CD4-positive, alpha-beta T cell (primary cell): ENCODE measurements at places on chromosomes 3 and 15. TPM values are rescaled to one million over a fixed set of nuclear protein-coding genes. Genes with fewer than 3 reads are reported as not detected.

The FANCD2OS gene
- not detected for total RNA-seq

- DNase-seq: no peak
Measured at GRCh38 chr15:90876046-90876445, 7.7 kb downstream of the FURIN start.

DNA sequence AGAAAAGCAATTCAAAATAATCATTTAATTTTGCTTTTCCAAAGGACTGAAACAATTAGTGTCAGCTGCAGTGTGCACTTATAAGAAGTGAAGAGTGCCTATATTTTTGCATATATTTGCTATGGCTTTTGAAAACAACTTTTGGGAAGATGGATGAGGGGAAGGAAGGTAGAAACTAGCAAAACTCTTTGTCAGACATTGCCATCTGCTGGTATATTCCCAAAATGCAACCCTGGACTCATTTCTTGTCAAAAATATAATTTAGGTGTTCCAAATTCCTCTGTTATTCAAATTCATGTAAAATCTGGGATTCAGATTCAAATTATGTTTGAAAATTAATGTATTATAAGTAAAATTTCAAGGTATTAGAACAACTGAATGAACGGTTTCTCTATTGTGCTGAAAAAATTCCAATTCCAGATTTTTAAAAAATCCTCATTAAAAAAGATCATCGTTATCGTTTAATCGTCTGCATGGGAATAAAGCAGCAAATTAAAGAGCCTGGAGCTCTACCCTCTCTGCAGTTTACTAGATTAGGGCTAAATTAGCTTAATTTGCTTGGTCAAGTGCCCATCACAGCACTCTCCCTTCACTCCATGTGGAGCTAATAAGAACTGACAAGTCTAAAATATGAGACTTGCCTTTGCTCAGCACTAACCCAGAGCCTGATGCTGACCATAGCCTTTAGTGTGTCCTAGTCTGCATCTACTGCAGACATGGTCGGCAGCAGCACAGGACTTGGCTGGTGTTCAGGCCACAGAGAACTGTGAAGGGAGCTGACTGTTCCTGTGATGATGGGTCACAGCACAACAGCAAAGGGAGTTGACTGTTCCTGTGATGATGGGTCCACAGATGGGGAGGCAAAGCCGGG lies 67.9 kb upstream of the MITF start:
- peak; percentile 11 for DNase-seq

DNA sequence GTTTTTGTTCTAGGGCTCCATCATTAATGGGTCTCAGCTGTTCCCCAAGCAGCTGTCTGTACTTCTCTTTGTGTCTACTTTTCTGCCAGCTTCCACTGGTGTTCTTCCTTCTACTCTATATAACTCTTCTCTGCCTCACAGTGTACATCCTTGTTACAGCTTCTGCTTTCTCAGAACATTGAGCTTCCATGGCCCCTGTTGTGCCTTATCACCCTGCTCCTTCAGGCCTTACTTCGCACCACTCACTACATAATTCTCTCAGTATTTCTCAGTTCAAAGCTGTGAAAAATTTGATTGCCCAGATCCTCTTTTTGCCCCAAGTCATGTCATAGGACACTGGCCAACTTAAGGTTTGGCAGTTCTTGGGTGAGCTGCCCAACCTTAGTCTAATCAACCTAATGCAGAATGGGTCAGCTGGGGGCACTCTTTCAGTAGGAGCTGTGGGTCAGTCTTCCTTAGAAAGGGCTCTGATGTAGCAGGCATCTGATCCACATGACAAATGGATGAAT lies 28.9 kb downstream of the CSTA start:
- DNase-seq: no peak

The TRPM1 gene
- not detected for total RNA-seq

The PP2D1 gene
- total RNA-seq: not detected

DNA sequence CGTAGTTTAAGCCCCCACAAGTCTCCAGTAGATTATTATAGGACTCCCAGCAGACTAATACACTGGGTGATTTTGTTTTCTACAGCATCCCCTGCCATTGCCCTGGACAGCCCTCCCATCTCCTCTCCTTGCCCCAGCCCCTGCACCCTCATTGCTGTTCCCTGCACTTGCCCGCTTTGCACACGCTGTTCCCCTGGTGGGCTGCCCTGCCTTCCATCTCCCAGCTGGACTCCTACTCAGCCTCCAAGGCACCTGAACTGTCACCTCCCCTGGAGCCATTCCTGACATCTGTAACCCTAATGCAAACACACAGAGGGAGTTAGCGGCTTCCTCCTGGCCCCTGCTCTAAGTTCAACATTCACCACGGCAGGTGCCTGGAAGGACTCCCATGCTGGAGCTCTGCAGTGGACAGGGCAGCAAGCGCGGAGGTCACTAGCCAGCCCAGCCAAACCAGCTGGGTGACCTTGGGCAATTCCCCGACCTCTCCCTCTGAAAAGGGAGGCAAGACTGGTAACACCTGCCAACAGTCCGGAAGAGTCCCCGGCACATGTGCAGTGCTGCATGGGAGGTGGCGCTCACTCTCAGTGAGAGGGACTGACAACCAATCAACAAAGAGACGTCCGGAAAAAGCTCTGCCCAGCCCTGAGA lies 38.8 kb upstream of the IQSEC1 start:
- DNase-seq: no peak

The PCOLCE2 gene
- total RNA-seq: not detected

GRCh38 chr3:140972833-140973232 lies 31.2 kb downstream of the SLC25A36 start:
- no peak for DNase-seq

DNA sequence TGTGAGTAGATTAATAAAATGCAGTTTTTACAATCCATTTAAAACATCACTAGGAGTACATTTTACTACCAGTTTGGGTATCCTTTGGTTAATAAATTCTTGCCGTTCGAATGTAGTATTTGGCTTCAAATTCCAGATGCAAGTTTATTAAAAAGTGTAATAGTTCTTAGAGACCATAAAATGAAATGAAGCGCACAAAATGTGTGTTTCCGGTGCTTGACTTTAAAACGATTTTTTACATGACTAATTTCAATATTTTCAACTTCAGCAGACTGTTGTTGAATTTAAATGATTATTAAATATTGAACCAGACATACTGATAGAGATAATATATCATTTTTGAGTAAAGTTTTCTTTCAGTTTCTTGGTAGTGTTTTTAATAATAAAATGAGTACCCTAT lies 138.4 kb upstream of the NAALADL2 start:
- DNase-seq: no peak

DNA sequence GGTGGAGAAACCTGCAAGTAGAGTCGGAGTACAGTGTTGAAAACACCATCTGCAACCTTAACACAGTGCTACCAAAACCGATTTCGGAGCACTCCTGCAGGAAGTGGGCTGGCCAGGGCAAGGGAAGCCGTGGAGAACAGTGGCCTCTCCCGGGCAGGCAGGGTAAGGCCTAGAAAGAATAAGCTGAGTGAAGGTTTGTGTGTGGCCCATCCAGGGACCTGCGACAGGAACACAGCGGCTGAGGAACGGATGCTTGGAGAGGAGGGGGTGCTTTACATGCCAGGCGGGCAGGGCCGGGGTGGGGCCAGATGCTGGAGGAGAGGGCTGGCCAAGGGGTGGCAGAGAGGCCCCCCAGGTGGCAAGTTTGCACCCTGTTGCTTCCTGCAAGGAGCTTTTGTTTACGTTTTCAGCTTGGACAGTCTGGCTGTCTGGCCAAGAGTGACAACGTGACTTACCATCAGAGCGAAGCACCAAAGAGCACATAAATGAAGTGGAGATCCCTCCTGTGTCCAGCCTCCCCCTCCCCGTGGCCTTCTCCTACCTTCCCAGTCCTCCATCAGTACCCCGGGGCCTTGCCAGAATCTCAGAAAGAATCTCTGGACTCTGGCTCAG lies 156.5 kb downstream of the PGPEP1L start:
- peak; percentile 79 for DNase-seq

- no peak for DNase-seq
Measured at GRCh38 chr3:52381623-52382022, 63.3 kb downstream of the SEMA3G start.

DNA sequence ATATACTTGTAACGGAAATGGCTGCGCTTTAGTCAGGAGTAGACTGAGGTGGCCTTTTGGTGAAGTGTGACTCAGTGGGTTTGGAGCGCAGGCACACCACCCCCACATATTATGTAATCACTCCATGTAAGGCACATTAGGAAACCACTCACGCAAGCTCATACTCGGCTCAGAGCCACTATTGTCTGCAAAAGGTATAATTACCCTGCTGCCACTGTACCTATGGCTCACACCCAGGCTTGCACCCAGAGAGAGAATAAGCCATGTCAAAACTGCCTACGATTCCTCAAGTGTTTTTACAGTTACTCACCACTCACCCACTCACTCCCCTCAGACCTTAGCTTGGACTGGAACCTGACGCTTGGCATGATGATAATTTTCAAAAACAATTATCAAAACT lies 611.9 kb upstream of the CCDC54 start:
- DNase-seq: no peak

- no peak for DNase-seq
Measured at GRCh38 chr15:40942337-40942854, 10.9 kb upstream of the CHAC1 start.

GRCh38 chr3:175046601-175047000 lies 187.5 kb downstream of the NAALADL2 start:
- no peak for DNase-seq

- DNase-seq: peak; percentile 18
Measured at GRCh38 chr15:41022487-41023090, 69.3 kb downstream of the CHAC1 start.

- no peak for DNase-seq
Measured at GRCh38 chr15:40958146-40958545, 4.9 kb downstream of the CHAC1 start.

DNA sequence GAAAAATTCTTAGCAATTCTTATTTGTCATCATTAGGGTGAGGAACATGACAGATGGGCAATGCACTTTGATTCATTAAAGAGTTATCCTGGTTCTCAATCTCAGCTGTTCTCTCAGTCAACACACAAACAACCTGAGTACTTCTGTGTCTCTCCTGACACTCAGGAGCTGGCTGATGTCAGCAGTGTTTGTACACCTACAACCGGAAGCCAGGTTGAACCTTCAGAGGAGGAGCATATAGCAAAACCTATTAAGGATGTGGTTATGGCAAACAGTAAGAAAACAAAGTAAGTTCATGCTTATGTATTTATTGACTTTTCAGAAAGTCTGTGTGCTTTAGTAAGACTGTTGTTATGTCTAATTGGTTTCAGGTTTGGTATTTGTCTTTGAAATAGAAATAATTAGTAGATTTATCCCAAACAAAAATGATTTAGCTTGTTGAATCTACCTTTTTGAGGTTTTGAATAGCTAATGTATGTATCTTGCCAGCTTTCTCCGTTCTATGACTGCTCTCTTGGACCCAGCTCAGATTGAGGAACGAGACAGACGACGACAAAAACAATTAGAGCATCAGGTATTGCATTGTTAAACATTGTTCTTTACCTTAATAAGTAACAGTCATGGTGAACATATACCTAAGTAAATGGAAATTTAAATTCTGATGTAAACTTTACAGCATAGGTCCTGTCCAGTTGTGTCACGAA lies 36.6 kb downstream of the CCDC66 start:
- peak; percentile 69 for DNase-seq

GRCh38 chr3:186075931-186076567 lies 32.8 kb downstream of the ETV5 start:
- DNase-seq: no peak

- DNase-seq: no peak
Measured at GRCh38 chr15:27686369-27686768, 412.7 kb downstream of the OCA2 start.

- no peak for DNase-seq
Measured at GRCh38 chr3:39196034-39196433, 3.6 kb upstream of the XIRP1 start.

DNA sequence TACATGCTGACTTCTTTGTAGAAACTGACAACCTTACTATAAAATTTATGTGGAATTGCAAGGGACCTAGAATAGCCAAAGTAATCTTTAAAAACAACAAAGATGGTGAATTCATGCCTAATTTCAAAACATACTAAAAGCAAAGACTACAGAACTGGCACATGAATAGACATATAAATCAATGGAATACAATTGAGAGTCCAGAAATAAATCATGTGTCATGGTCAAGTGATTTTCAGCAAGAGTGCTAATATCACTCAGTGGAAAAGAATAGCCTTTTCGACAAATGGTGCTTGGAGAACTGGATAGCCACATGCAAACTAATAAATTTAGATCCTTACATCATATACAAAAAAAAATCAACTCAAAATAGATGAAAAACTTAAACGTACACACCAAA lies 8.7 kb downstream of the IMPG2 start:
- DNase-seq: no peak

- DNase-seq: no peak
Measured at GRCh38 chr15:87523516-87523915, 733.0 kb downstream of the NTRK3 start.

DNA sequence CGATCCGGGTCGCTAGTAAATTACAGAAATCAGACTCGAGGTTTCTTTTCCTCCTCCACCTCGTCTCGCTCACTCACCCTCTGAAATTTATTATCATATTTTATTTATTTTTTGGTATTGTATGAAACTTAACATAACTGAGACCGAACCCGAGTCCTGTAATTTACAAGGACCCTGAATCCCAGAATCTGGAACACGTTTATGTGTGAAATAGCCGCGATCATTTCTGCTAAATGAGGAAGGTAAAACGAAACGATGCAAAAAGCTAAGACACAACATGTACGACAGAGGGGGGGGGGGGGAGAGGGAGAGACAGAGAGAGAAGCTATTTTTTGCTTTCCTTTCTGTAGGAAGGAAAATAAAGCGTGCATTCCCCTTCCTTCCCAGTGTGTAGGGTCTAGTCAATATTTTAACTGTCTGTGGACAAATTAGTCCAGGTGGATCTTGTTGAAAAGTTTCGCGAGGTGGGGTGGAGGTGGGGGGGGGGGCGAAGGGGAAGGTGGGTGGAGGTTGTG lies 1.6 kb downstream of the BBX start:
- no peak for DNase-seq

The MEGF11 gene
- total RNA-seq: not detected

GRCh38 chr15:31607656-31608055 lies 281.0 kb downstream of the KLF13 start:
- DNase-seq: no peak

- DNase-seq: no peak
Measured at GRCh38 chr3:110886222-110886893, 185.3 kb upstream of the NECTIN3 start.

The TMF1 gene
- total RNA-seq: 89.0 TPM
